ENCODE measurements at places on chromosomes 12 and 14.

- no peak for DNase-seq
These were observed 75.3 kb downstream of the AACS start for GRCh38 chr12:125140279-125141209.

DNA sequence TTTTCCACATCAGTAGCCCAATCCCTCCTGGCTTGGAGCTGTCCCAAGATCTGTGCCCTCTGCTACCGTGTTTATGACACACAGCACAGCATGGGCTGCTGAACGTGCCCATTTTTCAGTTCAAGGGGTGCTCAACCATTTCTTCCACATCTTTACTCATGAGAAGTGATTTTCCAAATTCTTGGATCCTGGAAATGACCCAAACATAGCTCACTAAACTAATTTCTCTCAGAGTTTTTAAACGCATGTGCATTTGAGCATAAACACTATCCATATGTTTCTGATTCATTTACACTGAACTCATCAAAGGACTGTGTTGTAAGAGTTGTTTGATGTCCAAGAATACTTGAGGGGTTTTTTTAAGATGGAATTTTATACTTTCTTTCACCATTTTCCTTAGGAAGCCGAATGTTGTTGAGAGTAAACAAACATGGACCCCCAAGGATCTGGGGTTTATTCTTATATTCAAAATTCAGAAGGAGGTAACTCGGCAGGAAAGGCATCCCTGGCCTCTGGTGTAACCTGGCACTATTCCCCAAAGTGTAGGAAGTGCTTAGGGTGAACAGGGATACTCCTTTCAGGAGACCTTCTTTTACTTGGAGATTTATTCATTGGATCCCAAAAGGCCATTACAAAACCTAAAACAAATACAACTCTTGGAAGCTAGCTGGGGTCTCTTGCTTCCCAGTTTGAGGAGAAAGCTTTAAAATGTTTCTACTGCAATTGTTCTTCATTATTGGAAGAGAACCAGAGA, 215.0 kb downstream of the BMP4 start:
- DNase-seq, result no peak

- DNase-seq, result peak; percentile 36
These were observed 20.7 kb downstream of the ATXN2 start for GRCh38 chr12:111578276-111578970.

- DNase-seq, result no peak
These were observed 687.1 kb upstream of the FBXO33 start for GRCh38 chr14:40119321-40119720.

- no peak for DNase-seq
These were observed 90.8 kb downstream of the EPS8 start for GRCh38 chr12:15698377-15698871.

DNA sequence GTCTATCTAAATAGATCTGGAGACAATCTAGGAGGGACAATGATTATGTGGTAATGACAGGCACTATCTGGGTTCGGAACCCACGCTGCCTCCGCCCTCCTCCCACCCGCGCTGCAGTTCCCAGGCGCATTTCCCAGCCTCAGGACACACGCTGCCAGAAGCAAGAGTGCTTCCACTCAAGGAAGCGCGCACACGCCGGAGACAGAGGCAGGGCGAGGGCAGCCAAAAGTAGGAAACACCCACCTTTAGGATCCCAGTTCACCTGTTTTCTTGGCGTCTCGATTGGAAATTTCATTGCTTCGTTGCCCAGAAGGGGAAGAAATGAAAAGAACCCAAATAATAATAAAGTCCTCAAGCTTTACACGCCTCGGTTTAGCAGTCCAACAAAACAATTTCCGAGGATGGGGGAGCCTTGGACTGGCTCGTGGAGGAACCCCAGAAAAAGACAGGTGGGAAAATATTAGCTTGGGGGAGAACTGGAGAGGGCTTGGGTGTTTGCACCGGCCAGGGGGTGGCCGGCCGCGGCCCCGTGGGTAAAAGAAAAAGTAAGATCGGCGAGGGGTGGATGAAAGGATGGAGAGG, 474 bp downstream of the KCNK10 start:
- DNase-seq, result no peak

- DNase-seq, result no peak
These were observed 15.8 kb downstream of the TSPAN8 start for GRCh38 chr12:71142016-71142415.

DNA sequence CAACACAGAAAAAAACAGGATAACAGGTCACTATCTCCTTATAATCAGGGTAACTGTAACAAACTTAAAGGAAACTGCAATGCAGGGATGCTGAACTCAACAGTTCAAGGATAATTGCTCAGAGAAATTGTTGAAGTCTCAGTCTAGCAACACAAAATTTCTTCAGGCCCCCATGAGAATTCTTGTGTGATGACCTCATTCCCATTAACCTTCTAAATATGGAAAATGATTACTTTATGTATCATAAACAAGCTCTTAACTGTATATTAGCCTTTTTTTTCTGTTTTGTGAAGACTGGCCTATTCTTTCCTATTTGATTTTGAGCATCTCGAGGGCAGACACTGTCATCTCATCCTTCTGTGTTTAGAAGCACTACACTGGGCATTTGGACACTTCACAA, 47.1 kb downstream of the IGF1 start:
- no peak for DNase-seq

DNA sequence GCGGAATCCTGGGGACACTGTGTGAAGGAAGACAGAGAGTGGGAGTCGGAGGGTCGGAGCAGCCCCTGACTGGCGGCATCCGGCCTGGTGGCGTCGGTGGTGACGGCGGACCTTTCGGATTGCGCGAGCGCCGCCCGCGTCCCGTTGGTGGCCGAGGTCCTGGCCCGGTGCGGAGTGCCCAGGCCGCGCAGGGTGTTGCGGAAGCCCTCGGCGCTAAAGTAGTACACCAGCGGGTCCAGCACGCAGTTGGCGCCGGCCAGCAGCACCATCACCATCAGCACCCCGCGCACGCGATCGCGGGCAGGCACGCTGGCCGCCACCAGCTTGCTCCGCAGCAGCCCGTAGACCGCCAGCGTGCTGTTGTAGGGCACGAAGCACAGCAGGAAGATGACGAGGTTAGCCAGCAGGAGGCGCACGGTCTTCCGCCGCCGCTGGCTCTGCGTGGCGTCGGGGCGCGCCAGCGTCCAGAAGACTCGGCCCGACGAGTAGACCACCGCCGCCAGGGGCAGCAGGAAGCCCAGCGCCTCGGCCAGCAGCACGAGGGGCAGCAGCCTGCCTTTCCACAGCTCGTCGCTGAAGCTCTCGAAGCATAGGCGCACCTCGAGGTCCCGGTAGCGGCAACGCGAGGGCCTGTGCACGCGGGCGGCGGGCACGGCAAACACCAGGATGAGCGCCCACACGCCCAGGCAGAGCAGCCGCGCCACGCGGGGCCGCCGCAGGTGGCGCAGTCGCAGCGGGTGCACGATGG, 13.1 kb upstream of the CHD4 start:
- no peak for DNase-seq

- DNase-seq, result no peak
These were observed 59.5 kb downstream of the ITPR2 start for GRCh38 chr12:26773313-26774104.

GRCh38 chr12:95277139-95277538, 59.5 kb downstream of the VEZT start:
- peak; percentile 75 for DNase-seq

DNA sequence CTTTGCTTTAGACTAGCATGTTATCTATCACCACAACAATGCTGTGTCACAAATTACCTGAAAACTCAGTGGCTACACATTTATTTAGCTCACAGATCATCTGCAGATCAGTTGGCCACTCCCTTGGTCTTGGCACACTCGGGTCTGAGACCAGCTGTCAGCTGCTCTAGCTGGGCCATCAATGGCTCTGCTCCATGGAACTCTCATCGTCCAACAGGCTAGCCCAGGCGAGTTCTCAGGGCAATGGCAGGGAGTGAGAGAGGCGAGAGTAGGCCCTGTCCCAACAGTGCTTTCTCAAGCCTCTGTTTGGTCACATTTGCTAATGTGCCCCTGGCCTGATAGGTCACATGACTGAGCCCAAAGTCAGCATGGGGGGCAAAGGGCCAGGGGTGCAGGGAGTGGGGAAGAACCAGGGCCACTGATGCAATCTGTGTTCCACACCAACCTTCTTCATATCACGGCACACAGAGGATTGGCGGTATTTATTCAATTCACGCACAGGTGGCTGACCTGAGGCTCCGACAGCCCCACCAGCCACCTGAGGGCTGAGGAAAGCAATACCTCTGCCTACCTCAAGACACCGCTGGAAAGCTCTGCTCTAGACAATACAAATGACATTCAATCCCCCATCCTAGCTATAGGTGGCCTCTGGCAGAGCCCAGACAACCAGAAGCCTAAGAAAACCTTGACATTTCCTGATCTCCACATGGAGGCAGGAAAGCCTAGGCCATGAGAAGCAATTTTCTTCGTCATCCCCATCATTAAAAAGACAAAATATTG, 82.5 kb downstream of the NT5DC3 start:
- DNase-seq, result no peak

DNA sequence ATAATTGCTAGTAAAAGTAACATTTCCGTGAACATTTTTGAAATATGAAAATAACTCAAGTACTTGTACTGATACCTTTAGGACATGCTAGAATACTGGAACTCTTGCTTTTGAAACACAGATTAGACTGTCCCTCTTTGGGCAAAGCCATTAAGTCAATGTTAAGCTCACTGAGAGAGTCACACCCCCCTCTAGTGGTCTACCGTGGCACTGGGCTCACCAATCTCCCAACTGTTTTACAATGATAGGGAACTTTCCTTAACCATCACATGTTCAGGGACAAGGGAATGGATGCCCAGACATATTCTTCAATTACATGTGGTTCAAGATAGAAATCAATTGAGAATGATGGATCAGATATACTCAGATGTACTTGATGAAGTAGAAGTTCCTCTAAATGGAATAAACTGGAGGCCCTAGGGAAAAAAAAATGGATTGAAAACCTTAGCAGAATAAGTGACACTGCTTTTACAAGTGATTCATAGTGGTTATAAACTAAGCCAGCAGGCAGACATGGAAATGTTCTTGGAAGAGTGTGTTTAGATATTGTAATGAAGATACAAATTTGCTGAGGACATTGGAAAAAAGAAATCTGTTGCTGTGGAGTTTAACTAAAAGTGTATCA, 17.8 kb downstream of the NANOG start:
- peak; percentile 30 for DNase-seq

GRCh38 chr12:96864335-96864734, 42.7 kb upstream of the NEDD1 start:
- no peak for DNase-seq

DNA sequence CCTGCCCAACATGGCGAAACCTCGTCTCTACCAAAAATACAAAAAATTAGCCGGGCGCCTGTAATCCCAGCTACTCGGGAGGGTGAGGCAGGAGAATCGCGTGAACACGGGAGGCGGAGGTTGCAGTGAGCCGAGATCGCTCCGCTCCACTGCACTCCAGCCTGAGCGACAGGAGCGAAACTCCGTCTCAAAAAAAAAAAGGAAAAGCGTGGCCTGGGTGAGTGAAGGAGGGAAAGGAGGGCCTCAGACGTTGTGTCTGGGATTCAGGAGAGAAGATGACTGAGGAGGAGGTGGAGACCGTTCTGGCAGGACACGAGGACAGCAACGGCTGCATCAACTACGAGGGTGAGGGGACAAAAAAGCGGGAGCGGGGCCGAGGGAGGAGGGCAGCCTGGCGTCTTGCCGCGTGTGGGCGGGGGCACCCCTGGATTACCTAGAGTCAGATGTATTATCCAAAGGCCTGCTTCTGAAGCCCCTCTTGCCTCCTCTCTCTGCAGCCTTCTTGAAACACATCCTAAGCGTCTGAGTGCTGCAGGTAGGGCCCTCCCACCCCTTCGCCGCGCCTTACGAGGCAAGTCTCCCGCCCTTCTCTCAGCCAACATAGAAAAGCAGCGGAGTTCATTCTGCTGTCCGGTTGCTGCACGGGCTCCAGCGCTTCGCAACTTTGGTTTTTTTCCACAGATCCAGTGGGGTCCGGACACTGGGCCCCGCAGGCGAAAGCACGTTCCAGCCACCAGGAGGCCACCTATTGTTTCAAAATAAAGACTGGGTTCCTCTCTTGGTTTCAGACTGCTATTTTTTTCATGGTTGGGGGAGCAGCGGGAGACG, 744 bp upstream of the MYL6 start:
- DNase-seq, result peak; percentile 64

DNA sequence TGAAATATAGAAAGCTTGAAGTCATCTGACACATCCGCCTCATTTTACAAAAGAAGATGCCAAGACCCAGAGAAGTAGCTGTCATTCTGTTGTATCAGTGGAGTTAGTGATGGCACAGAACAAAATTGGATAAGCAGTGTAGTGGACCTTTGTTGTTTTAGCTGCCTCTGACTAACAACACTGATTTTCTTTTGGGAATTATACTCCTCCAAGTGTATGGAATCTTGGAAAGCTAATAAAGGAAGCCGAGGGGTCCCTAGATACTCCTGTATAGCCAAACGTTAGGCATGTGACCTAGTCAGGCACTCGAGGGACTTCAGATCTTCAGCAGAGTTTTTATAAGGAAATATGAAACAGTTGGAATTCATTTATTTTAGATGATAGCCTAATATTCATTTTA, 94.5 kb downstream of the OTOGL start:
- DNase-seq, result no peak

DNA sequence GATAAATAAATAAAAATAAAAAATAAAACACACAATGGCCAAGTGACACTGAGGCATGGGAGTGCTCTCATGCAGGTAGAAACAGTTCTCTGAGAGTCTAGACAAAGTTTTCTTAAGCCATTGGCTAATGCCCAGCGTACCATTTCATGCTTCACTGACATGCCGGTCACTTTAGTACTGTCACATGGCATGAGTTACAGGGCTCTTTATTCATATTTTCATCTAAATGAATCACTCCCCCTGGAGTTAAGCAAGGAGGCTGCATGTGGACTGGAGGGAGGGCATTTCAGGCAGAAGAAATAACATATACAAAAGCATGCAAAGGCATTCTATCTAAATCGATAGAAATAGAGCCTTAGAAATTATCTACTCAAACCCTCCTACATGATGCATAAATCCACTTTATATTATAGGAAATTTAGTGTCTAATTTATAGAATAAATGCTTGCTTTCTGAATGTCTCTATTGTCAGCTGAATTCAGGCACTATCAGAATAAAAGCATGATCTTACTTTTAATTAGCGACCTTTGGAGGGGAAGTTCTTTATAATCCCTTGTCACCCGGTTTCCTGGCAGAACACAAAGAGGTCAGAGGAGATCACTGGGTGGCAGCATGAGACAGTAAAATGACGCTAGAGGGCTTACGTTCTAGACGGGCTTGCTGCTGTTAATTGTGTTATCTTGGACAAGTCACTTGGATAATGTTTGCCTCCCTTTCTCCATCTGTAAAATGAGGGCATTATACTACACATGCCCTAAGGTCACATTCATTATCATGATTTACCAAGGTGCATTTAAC, 17.5 kb downstream of the DYRK4 start:
- DNase-seq, result no peak

DNA sequence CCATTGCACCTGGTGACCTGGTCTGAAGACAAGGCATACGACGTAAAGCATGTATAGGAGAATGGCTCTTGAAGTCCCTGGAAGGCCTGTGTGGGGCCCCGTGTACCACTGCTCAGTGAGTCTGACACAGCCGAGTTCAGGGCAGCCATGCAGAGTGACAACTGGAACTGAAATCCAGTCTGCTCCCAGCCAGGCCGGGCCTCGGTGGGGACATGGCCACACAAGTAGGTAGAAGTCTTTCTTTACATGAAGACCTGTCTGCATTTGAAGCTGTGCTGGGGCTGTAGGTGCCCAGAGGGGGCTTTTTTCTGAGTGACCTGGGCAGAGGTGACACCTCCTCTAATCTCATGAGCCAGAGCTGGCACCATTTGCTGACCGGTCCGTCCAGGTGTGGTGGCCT, 35.7 kb downstream of the ADGRD1 start:
- DNase-seq, result no peak

Data from pulmonary artery endothelial cell (primary cell).